ENCODE measurements at places on chromosomes 6 and 20.

DNA sequence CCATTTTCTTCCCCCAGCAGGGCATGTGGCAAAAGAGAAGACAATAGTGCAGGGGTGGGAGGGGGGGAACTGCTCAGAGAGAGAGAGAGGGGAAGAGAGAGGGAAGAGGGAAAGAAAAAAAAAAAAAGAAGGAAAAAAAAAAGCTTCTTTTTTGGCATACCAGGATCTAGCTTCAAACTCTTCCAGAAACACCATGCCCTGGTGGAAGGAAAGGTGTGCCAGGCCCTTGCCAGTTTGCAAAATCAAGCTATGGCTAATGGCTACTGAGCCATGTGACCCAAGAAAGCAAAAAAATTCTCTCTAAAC lies 326 bp downstream of the ZMYND8 start:
- no peak for DNase-seq

DNA sequence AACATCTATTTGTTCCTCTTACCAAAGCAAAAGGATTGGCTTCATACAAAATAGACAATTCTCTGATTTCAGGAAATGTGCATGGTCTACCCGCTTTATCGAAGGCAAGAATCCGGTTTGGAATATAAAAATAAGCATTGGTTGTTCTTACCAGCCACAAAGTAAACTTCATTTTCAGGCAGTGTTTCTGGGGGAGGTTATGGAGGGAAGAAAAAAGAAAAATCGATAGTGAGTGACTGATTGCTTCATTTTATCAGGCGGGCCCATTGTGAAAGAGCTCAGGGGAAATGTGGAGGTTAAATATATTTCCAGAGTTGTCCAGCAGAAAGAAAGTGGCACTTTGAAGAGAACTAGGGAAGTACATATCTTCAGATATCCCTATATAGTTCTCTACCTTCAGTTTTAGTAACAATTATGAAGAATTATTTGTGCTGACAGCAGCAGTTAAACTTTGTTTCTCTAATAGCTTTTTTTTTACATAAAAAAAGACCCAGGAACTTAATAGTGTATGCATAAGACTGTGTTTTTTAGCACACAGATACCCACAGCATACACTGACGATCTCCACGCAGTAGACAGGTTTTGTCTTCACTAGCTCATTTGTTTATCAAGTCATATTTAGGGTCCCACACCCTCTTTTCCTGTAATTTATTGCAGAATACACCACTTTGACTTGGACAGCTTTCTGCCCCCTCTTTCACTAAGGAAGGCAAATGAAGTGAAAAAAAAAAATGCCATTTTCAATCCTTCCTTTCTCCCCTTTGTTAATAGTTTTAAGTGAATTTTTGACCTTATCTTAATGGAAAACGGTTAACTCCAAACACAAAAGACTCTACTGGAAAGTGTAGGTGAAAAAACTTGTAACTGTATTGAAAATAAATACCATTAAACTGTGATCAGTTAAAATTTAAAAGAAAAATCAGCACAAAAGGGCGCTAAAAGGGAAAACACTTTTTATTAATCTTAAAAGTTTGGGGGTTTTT lies 2.9 kb downstream of the POU3F2 start:
- DNase-seq, result no peak

DNA sequence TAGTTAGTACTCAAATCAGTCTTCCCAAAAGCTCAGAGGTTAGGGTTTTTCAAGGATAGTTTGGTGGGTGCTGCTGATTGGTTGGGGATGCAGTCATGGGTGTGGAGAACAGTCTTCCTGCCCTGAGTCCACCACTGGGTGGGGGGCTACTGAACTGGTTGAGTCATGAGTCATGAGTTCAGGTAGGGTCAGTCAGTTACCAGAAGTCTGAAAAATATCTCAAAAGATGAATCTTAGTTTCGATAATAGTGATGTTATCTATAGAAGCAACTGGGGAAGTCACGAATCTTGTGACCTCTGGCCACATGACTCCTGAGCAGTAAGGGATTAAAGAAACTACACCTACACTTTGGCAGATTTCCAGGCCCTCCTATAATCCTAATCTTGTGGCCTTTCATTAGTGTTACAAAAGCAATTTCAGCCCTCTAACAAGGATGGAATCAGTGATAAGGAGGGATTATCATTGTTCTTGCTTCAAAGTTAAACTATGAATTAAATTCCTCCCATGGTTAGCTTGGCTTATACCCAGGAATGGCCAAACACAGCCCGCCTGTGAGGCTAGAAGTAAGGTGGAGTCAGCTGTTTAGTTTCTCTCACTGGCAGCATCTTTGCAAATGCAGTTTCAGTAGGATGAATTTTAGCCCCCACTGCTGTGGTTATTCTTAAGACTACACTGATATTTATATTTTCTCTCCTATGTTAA lies 33.3 kb upstream of the NKAIN2 start:
- no peak for DNase-seq

DNA sequence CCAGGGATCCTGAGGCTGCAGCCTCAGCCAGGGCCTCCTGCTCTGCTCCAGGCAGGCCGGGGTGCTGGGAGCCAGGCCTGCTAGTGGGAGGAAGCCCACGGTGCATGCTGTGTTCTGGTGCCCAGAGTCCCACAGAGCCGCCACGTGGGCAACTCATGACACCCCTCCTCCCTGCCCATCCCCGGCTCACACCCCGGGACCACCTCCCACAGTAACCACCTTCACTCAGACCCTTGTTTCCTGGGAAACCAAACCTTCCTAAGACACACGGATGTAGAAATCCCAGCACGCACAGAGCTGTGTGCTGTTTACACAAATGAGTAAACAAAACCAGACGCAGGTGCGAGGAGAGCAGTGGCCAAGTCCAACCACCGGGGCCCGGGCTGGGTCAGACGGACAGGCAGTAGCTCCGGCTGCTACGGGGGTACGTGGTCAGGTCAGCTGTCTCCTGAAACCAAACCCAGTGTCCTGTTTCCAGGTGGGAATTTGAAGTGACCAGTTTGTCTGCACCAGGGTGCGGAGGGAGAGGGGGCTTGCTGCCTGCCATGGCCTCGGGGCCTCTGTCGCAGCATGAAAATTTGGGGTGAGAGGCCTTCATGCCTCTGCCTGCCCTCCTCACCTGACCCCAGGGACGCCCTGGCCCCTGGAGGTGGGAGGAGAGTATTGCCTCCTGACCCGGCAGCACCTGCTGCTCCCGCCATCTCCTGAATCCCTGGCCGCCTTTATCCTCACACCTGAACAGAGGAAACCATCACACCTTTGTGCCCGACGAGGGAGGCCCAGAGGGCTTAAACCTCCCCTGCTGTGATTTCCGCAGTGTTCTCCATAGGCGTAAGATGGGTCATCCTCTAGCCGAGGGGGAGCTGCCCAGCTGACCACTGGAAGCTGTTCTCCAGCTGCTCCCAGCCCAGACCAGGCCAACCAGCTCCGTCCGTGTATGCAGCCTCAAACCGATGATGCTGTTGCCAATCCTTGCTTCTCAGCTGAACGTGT lies 52.0 kb upstream of the SMOC2 start:
- DNase-seq, result no peak

GRCh38 chr6:159099961-159100360 lies 55.2 kb upstream of the TAGAP start:
- DNase-seq, result no peak

DNA sequence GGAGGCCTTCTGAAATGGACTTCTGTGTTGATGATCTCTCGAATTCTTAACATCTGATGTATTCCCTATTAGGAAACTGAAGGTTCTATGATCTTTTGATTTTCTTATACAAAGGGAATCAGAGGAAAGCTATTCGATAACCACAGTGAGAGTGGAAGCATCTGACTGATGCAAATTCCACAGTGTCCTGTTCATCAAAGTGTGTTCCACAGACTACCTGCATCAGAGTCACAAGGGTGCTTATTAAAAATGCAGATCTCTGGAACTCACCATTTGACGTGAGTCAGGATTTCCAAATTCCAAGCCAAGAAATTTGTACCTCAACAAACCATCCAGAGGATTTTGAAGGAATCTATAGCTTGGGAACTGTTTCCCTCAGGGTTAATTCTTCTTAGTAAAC lies 4.4 kb upstream of the MEP1A start:
- DNase-seq, result no peak

DNA sequence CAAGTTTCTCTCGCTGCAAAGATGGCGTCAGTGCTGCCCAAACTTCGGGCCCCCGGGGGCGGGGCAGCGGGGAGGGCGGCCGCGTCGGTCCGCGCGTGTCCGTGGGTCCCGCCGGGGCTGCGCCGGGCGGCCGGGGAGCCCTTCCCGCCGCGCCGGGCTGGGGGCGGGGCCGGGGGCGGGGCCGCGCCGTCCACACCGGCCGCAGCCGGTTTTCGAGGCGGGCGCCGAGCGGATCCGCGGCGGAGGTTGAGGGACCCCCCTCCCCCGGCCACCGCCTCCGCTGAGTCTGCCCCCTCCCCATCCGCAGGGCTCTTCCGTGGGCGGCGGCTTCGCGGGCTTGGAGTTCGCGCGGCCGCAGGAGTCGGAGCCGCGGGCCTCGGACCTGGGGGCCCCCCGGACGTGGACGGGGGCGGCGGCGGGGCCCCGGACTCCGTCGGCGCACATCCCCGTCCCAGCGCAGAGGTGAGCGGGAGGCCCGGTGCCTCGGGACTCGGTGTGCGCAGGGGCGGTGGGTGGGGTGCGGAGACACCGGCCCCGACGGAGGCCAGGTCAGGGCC lies 572 bp downstream of the SLC2A4RG start:
- DNase-seq, result no peak

GRCh38 chr6:157487110-157487773 lies 106.3 kb downstream of the ZDHHC14 start:
- no peak for DNase-seq

DNA sequence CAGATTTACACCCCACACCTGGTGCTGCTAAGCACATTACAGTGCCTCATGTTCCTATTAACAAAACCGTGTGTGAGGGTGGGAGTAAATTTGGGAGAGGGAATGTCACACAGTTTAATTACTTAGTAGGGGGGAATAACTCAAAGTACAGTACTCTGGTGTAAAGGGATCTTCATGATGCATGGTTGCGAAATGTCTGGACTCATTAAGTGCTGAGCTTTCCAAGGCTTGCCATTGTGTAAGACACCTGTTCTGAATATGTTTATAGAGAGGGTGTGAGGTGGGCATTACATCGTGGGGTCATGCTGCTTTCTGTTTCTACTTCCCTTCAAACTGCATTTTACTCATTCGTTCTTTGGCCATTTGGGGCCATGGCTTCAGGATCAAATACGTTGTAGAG lies 181.2 kb downstream of the ADGRG6 start:
- no peak for DNase-seq

- no peak for DNase-seq
Observed at GRCh38 chr6:143107911-143108761, 47.4 kb downstream of the AIG1 start.

DNA sequence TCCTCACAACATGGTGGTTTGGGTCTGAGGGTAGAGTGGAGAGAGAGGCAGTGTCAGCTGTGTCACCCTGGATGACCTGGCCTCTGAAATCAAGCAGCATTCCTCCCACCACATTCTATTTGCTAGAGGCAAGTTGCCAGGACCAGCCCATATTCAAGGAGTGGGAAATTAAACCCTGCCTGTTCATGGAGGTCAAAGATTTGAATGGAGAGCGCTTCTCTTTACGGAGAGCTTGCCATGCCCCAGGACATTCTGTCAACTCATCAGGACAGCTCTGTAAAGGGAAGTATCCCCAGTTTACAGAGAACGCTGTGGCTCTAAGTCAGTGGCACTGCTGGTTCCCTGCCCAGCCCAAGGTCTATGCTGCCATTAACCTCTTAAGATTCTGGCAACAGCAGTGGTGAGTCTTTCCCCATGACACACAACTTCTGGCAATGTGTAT lies 90.0 kb upstream of the INSM1 start:
- no peak for DNase-seq

- DNase-seq, result no peak
Observed at GRCh38 chr20:62799036-62799435, 2.8 kb downstream of the MRGBP start.

GRCh38 chr6:105985816-105986632 lies 100.1 kb upstream of the PRDM1 start:
- DNase-seq, result no peak

GRCh38 chr6:143936347-143936746 lies 71.7 kb downstream of the PLAGL1 start:
- no peak for DNase-seq

GRCh38 chr6:34044945-34045595 lies 100.8 kb downstream of the GRM4 start:
- no peak for DNase-seq

- DNase-seq, result no peak
Observed at GRCh38 chr20:34560141-34560523, 1.6 kb downstream of the MAP1LC3A start.

Measured in HFF-Myc (cell line).